ENCODE measurements at places on chromosomes 11 and 22.

DNA sequence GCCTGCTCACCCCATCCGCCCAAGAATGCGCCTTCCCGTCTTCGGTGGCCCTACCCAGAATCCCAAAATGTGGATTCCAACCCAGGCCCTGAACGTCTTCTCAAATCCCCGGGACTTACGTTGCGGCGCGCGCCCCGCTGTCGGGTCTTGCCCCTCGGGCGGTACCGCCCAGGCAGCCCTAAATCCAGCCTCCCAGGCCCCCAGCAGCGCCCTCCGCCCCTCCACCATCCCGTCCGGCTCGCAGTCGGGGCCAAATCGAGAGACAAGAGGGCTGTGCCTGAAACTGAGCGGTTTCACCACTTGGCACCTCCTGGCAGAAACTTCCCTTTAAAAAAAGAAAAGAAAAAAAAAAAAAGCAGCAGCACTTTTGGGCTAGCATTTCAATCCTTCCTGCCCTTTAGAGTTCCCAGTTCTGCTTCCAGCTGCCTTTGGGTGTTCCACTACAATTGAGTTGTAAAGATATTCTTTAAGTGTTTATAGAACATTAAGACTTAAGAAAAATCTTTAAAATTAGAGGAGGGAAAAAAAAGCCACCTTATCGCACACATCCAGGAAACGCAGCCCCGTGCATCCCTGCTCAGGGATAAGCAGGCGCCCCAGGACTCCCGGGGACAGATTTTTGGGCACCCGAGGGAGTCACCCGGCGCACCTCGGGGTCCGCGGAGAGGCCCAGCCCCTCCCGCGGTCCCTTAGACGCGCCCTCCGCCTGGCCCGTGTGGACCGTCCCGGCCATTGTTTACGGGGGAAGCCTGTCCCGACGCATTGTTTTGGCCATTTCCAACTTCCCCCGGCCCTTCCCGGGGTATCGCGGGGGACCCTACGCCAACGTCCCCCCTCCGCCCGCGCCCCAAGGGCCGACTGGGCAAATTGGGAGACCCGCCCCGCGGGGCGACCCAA lies 57.6 kb downstream of the KCNJ4 start:
- no peak for DNase-seq

DNA sequence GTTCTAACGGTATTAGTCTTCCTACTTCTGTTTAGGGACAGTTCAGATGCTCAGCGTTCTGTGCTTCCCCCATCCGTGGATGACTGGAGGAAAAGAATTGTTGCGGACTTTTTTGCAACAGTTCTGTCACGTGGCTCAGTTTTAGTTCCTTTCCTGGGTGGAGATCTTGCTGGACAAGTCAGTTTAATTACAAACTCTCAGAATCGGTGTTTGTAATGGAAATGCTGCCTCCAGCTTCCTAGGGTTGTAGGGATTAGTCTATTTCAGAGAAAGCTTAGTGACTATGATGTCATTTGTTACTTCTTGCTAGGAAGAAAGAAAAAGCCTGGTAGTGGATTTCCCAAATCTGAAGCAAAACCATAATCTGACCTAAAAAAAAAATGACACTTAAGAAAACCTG lies 320.4 kb downstream of the CADM1 start:
- no peak for DNase-seq

DNA sequence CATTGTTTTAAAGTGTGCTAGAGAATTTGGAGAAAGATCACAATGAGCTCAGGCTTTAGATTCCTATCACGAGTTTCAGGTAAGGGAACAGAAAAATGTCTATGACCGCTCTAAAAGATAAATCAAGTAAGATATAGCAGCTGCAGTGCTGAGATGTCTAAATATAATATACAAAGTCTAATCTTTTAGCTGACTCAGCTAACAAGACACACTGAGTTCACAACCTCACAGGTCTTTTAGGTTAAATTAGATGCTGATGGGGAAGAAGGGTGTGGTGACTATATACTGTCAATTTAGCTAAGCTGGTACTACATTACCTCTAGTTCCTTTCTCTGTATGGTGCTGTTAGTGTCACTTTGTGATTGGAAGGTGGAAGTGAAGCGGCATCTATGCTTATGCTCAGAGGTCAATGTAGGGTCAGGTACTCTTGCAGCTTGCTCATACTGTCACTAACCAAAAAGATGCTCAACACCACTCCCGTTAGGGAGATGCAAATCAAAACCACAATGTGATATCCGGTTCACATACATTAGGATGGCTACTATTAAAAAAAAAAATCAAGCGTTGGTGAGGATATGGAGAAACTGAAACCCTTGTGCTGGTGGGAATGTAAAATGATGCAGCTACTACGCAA lies 283.5 kb downstream of the SWAP70 start:
- DNase-seq, result no peak

GRCh38 chr22:27336151-27337090 lies 465.1 kb downstream of the MN1 start:
- DNase-seq, result no peak

- no peak for DNase-seq
These were observed 50.4 kb downstream of the ATXN10 start for GRCh38 chr22:45722006-45722405.

DNA sequence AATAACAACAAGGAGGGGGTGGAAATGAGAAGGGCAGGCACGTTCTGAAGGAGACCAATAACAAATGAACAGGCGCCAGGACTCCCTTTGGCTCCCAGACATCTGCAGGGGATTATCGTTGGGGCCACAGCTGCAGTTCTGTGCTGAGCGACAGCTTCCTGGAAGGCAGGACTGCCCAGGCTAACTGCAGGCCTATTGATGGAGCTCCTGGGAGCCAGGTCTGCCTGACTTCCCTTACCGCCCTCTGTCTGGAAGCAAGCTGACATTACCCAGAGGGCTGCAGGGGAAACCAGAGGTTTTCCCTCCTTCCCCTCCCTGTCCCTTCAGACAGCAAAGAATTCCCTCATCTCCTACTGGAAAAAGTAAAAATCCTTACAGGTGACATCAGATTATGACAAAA lies 5.0 kb downstream of the DRD2 start:
- no peak for DNase-seq

- DNase-seq, result no peak
These were observed 11.0 kb upstream of the GRAMD4 start for GRCh38 chr22:46609175-46609690.

DNA sequence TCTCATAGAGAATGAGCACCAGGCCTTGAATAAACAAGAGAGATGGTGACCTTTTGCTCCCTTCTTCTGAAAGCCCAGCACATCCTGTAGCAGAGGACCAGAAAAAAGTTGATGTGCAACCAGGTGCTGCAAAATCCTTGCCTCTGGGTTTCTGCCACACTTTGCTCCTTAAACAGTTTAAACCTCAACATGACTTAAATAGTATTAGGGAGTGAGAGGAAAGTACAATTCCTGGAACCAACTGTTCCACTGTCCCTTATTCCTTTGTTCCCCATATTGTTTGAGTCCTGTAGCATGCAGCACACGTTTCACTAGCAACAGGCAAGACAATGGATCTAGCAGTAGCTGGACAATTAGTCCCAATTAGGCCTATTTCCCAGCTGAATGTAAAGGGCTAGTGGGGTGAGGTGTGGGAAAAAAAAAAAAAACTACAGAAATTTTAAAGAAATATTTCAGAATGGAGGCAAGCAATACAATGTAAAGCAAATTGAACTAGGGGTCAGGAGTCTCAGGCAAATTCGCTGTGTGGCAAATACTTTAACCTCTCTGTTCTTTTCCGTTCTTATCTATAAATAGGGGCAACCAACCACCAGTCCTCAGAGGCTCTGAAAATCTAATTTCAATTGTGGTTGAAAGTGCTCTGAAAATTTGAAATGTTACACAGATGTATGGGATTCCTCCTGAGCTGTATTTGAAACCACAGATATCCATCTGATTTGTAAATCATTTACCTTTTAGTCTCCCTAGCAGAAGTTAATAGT lies 6.6 kb downstream of the MPPED2 start:
- no peak for DNase-seq

Measured in activated T-helper 1 cell treated with anti-CD3 and anti-CD28 coated beads, Interleukin-2, amount 50 U/mL, for 16 hours (primary cell).